T-helper 2 cell treated with Interferon-gamma antibody and Interleukin-4, amounts not matched to agents 100 ng/mL and 5 ng/mL, for 36 hours (primary cell): ENCODE measurements at places on chromosomes 2 and 18. TPM values are rescaled to one million over a fixed set of nuclear protein-coding genes. Genes with fewer than 3 reads are reported as not detected.

Gene CPO
- not detected in 2 replicates for total RNA-seq

Gene SAG
- 0.02 and 0.34 TPM in 2 replicates for total RNA-seq

Gene CNRIP1
- total RNA-seq = not detected in 2 replicates

Gene DNAJC27
- total RNA-seq = 6.9 and 7.1 TPM in 2 replicates

Gene ZAP70
- total RNA-seq = 283 and 294 TPM in 2 replicates

Gene GPR35
- total RNA-seq = 14.9 and 16.3 TPM in 2 replicates

Gene KANSL1L
- total RNA-seq = 4.8 and 7.9 TPM in 2 replicates
